NCI-H1436 treated with DMSO at 0.1 percent for 48 hours (cell line): ENCODE measurements at places on chromosomes 7 and 10.

DNA sequence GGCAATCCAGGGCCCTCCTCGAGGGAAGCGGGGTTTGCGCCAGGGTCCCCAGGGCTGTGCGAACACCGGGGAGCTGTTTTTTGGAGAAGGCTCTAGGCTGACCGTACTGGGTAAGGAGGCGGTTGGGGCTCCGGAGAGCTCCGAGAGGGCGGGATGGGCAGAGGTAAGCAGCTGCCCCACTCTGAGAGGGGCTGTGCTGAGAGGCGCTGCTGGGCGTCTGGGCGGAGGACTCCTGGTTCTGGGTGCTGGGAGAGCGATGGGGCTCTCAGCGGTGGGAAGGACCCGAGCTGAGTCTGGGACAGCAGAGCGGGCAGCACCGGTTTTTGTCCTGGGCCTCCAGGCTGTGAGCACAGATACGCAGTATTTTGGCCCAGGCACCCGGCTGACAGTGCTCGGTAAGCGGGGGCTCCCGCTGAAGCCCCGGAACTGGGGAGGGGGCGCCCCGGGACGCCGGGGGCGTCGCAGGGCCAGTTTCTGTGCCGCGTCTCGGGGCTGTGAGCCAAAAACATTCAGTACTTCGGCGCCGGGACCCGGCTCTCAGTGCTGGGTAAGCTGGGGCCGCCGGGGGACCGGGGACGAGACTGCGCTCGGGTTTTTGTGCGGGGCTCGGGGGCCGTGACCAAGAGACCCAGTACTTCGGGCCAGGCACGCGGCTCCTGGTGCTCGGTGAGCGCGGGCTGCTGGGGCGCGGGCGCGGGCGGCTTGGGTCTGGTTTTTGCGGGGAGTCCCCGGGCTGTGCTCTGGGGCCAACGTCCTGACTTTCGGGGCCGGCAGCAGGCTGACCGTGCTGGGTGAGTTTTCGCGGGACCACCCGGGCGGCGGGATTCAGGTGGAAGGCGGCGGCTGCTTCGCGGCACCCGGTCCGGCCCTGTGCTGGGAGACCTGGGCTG lies 26.0 kb downstream of the PRSS2 start:
- DNase-seq, result no peak

DNA sequence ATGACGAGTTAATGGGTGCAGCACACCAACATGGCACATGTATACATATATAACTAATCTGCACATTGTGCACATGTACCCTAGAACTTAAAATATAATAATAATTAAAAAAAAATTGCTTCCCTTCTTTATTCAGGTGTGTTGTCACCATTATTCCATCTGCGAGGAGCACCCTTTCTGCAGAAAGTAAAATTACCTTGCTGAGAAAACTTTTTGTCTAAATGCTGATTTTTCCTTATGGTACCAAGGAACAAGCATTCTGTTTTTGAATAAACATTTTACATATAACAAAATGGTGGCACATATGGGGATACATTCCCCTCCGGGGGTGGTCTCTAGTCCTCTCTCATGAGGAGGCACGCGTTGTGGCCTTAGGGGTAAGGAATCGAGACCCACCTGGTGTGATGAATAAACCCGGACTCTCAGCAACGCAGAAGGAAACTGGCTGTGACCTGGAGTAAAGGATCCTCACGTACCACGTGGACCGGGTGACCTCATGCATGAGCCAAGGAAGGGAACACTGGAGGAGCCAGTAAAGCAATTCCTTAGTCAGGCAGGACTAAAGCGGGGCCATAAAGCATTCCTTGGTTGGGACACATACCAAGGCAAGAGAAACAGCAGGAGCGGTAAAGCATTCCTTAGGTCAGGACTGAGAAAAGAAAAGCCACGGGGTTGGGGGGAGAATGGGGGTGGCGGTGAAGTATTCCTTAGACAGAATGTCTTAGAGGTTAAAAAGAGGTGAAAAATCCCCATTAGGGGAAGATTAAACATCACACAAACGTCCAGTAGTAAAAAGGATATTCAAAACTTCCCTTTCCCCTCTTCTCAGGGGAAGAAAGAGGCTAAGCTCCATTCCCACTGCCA lies 20.8 kb upstream of the OPTN start:
- DNase-seq, result no peak

- DNase-seq, result no peak
Measured at GRCh38 chr7:135843214-135843613, 94.6 kb upstream of the FAM180A start.

DNA sequence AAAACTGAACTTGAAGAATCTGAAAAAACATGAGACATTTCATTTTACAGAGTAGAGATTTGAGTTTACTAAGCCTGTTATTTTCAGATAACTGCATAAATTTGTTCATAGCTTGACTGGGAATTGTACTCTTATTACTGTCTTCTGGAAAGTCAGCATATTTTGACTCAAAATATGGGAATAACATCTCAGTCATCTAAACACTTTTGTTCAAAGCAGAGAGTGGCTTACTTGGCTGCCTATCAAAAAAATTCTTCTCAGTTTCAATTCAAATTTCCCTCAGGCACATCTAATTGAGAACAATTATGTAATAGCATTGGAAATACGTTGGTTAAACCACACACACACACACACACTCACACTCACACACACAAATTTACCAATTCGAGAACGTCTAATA lies 384.6 kb downstream of the ARL4A start:
- DNase-seq, result no peak

- no peak for DNase-seq
Measured at GRCh38 chr10:111973306-111973705, 210.3 kb downstream of the GPAM start.
